ENCODE measurements at places on chromosomes 4 and X.

DNA sequence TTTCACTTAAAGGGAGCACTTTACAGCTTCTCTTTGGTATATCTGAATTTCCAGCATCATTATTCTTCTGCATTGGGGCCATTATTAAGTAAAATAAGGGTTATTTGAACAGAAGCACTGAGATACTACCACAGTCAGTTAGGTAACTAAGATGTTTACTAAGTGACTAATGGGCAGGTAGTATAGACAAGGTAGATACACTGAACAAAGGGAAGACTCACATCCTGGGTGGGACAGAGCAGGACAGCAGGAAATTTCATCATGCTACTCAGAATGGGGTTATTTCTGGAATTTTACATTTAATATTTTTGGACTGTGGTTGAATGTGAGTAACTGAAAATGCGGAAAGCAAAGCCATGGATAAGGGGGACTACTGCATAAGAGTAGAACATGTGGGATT lies 316.0 kb downstream of the CCSER1 start:
- no peak for DNase-seq

DNA sequence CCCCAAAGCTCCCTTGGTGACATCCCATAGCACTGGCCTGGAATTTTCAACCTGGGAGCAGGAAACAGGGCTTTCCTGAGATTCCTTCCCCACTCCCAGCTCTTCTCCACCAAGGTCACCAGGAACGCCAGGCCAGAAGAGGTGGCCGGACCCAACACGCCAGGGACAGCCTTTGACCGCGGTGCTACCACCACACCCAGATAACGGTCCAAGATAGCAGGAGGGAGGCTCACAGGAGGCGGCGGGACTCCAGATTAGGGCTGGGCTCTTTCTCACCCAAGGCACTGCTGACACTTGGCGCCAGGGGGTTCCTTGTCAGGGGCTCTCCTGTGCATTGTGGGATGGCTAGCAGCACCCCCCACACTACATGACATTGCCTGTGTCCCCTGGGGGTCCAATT lies 22.9 kb downstream of the ZFYVE28 start:
- no peak for DNase-seq

DNA sequence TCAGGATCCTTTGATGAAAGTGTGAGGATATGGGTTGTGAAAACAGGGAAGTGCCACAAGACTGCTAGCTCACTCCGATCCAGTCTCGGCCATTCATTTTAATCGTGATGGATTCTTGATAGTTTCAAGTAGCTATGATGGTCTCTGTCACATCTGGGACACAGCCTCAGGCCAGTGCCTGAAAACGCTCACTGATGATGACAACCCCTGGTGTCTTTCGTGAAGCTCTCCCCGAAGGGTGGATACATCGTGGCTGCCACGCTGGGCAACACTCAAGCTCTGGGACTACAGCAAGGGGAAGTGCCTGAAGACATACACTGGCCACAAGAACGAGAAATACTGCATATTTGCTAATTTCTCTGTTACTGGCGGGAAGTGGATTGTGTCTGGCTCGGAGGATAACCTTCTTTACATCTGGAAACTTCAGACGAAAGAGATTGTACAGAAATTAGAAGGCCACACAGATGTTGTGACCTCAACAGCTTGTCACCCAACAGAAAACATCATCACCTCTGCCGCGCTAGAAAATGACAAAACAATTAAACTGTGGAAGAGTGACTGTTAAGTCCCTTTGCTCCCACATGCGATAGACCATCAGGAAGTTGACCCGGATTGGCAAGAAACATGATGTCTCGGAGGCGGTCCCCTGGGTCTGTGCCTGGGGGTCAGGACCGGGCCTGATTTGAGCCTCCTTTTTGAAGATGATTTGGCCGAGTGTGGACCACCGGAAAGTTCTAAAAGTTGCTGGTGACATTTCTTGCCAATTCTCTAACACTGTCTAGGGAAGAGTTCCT lies 22.2 kb downstream of the LIAS start:
- DNase-seq, result no peak

GRCh38 chrX:18833071-18833731 lies 125.8 kb downstream of the PPEF1 start:
- no peak for DNase-seq

DNA sequence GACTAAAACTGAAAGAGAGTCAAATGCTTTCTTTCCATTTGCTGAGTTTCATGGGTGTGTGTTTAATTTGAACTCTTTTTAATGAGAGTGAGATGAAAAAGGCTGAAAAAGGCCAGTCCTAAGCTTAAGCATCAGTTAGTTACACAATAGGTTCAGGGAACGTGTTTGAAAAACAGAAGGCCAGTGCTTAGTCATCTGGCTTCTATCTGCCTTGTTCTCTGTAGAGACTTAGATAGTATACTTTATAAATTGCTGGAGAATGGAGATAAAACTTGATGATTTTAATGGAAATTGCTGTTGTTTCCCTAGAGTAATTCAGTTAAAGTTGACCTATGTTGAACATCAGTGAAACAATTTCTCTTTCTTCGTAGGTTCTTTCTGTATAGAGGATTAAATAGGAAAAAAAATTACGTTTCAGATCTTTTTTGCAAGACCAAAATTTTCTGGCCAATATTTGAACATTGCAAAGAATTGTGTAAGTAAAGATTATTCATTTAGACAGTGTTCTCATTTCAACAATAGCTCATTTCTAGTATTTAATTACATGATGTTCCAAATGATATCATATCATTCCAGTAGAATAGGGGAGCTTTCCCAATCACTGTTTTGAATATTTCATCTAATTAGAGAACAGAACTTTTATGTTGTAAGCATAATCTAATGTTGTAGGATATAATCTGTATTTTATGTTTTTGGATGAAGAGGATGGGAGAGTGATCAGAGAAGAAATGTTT lies 1088.8 kb downstream of the ADGRL3 start:
- DNase-seq, result no peak

GRCh38 chrX:118724775-118725174 lies 2.6 kb upstream of the IL13RA1 start:
- no peak for DNase-seq
